ENCODE measurements at places on chromosomes 5 and 9.

GRCh38 chr9:20012232-20012631 lies 223.4 kb upstream of the SLC24A2 start:
- no peak for DNase-seq

DNA sequence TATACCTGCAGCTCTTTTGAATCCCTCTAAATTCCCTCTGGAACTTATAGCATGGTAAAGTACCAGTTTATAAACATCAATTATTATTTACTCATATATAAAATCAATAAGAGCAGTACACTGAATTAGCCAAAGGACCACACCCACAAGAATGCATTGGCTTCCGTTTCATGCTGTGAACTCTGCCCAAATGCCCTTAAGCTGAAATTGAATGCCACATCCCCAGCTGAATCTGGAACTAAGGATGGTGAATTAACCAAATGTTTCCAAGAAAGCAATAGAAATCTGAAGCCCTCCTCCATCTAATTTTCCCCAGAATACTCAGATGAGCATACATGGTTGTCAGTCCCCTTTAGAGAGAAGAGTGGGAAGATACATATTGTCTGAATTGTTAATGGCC lies 436.4 kb upstream of the FTMT start:
- DNase-seq = no peak

- DNase-seq = no peak
Measured at GRCh38 chr5:82396871-82397514, 118.8 kb upstream of the RPS23 start.

DNA sequence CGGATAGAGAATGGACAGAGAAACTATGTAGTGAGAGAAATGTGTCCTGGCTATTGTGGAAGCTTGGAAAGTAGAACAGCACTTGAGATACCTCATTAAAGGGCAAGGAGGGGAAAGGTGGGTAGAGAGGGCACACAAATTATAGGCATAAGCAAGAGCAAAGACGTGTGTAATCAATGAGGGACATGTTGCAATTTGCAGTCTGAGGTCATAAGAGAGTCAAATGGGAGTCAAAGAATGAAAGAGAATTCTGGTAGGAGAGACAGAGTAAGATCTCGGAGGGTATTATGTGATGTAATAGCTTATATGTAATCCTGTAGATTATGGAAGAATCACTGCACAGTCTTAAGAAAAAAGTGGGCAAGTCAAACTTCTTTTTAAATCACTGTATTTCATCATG lies 312.0 kb upstream of the RGMB start:
- no peak for DNase-seq

- peak; percentile 81 for DNase-seq
Measured at GRCh38 chr5:68898951-68899471, 194.8 kb upstream of the SLC30A5 start.

DNA sequence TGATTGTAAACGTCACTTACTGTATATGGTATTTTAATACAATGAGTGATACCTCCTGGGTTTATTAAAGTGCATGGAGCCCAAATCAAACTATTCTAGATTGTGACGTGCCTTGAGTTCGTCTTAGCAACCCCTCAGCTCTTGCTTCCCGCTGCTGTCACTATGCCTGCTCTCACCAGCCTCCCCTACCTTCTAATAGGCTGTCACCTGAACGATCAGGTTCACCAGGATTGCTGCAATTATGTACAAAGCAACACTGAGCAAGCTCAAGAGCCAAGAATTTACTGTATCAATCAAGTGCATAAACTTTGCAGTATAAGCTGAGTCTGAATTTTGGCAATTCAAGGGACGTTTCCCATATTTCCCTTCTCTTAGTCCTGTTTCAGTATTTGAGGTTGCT lies 3.0 kb downstream of the LECT2 start:
- no peak for DNase-seq

DNA sequence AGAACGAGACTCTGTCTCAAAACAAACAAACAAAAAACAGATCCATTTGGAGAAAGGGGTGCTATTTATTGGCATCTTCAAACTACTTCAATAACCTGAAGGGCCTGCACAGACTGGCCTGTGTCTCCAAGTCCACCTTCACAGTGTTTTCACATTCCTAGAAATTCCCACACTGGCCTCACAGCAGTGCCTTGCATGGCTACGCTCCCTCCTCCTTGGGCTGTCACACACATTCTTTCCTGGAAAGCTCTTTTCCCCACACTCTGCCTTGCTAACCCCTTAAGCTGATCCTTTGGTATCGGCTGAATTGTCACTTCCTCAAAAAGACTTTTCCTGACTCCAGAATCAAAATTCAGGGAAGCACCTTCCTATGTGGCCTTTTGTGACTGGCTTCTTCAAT lies 19.8 kb downstream of the FAM151B start:
- DNase-seq = no peak

DNA sequence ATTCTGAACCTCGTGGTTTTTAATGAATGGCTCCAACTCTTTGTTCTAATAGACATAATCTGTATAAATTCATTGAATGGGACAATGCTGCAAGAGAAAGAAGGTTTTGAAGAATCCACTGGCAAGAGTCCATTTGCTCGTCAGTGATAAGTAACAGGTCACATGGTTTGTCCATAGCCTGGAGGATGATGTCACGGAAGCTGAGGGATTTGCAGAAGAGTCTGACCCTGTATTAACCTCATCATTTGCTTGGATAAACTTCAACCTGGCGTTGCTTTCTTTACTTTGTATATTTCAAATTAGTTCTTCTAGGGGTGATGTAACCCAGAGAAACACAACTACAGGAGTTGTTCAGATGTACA lies 197.4 kb downstream of the GAS1 start:
- DNase-seq = no peak

DNA sequence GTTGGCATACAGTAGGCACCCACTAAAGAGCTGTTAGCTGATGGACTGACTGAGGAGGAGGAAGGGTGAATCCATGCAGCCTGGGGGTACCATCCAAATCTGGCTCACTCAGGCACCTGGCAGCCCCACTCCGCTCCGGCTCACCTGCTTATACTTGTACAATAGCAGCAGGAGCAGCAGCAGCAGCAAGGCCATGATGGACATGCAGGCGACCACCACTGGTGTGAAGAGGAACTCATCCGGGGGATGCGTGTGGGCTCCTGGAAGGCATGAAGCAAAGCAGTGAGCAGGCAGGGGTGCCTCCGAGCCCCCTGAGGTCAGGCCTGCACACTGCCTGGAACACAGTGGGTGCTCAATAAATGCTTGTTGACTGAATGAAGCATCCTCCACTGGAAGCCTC lies 18.3 kb downstream of the CSF1R start:
- no peak for DNase-seq

- no peak for DNase-seq
Measured at GRCh38 chr5:179368126-179368805, 23.0 kb upstream of the ADAMTS2 start.

DNA sequence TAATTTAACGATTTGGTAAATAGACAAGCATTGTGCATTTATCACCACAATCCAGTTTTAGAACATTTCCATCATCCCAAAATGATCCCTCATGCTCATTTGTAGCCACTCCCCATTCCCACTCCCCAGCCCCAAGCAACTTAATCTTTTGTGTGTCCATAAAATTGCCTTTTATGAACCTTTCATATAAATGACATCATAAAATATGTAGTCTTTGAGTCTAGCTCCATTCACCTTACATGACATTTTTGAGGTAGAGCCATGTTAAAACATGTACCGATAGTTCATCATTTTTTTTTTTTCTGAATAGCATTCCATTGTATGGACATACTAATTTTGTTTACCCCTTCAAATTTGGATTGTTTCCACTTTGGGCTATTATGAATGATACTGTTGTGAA lies 70.5 kb downstream of the C9orf85 start:
- no peak for DNase-seq

DNA sequence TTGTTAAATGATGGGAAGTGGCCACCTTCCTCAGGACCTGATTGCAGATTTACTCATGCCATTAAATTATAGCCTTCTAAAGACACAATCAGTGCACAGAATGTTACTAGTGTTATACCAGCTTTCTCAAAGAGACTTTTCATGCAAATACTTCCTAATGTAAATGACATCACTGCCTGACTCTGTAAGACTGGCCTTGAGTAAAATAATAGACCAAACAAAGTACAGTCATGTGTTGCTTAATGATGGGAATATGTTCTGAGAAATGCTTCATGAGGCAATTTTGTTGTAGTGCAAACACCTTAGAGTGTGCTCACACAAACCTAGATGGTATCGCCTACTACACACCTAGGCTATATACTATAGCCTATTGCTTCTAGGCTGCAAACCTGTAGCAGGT lies 17.0 kb upstream of the C1QTNF3 start:
- no peak for DNase-seq

GRCh38 chr5:52997424-52997823 lies 8.3 kb downstream of the ITGA2 start:
- no peak for DNase-seq

GRCh38 chr5:142862594-142862993 lies 92.4 kb downstream of the ARHGAP26 start:
- DNase-seq = no peak

DNA sequence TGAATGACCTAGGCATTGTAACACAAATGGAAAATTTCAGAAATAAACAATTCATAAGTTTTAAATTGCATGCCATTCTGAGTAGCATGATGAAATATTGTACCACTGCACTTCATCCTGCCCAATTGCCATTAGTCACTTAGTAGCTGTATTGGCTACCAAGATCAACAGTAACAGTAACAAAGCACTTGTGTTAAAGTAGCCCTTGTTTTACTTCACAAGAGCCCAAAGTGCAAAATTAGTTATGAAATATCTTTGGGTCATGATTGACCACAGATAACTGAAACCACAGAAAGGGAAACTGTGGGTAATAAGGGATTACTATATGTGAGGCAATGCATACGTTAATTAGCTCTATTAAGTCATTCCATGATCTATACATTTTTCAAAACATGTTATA lies 33.3 kb upstream of the RORB start:
- DNase-seq = no peak

GRCh38 chr5:60945813-60946187 lies 795 bp downstream of the NDUFAF2 start:
- no peak for DNase-seq

- no peak for DNase-seq
Measured at GRCh38 chr9:101265261-101265660, 119.5 kb downstream of the BAAT start.

- DNase-seq = peak; percentile 72
Measured at GRCh38 chr5:88660264-88660946, 222.6 kb downstream of the MEF2C start.

DNA sequence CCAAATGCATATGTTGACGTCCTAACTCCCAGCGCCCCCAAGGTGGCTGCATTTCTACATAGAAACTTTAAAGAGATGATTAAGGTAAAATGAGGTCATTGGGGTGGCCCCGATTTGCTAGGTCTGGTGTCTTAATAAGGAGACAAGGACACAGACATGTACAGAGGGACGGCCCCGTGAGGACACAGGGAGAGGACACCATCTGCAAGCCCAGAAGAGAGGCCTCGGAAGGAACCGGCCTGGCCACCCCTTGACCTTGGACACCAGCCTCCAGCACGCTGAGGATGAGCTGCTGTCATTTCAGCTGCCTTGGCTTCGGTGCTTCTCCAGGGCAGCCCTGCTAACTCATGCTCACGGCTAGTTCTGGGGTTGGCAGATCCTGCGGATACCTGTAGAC lies 73.2 kb downstream of the MRPL36 start:
- peak; percentile 6 for DNase-seq

DNA sequence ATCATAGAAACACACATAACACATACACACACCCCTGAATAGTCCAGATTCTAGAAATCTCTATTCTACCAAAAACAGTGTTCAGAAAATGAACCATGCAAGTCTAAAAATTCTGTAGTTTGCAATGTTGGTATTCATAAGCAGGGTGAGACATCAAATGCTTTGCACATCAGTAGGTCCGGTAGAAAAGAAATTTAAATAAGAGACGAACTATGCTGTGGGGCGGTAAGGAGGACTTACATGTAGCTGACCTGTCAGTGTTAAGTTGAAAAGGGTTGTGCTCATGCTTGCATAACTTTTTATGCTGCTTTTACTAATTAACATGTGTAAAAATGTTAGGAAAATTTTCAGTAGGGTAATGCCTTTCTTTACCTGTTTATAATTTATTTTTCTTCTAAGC lies 409.1 kb downstream of the KIAA0825 start:
- DNase-seq = no peak

DNA sequence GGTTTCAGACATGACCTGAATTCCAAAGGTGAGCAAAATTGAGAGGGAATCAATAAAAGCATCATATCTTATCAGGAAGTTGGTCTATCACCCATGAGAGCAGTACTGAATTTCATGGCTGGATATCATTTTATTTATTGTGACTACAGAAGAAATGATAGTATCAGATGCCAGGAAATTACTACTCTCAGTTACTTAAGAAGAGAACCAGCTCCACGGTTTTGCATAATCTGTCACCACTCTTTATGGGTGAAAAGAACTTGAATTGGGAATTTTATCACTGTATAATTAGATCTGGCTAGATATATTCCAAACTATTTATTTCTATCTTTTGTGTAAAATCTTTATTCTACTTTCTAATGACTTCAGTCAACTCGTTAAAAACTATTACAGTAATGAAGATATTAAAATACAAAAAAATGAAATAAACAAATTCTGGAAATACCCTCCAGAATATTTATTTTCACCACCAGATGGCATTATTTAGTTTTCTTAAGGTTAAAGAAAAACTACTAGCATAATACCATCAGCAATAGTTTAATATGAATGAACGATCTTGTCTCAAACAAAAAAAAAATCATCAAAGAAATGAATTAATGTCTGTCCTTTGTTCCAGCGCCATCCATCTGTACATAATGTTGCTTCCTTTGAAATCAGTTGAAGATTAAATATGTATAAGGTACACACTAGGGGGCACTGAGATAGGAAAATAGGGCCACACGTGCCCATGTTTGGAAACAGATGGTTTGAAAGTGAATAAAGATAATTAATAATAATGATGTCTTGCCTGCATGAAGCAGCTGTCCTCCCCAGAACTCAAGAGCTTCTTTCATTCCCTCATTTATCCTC lies 84.7 kb upstream of the SLCO6A1 start:
- peak; percentile 55 for DNase-seq

- DNase-seq = no peak
Measured at GRCh38 chr9:129225815-129226214, 47.8 kb upstream of the IER5L start.

- no peak for DNase-seq
Measured at GRCh38 chr5:106314221-106314824, 1356.4 kb downstream of the EFNA5 start.

- no peak for DNase-seq
Measured at GRCh38 chr9:113842086-113842485, 34.0 kb upstream of the ZNF618 start.

DNA sequence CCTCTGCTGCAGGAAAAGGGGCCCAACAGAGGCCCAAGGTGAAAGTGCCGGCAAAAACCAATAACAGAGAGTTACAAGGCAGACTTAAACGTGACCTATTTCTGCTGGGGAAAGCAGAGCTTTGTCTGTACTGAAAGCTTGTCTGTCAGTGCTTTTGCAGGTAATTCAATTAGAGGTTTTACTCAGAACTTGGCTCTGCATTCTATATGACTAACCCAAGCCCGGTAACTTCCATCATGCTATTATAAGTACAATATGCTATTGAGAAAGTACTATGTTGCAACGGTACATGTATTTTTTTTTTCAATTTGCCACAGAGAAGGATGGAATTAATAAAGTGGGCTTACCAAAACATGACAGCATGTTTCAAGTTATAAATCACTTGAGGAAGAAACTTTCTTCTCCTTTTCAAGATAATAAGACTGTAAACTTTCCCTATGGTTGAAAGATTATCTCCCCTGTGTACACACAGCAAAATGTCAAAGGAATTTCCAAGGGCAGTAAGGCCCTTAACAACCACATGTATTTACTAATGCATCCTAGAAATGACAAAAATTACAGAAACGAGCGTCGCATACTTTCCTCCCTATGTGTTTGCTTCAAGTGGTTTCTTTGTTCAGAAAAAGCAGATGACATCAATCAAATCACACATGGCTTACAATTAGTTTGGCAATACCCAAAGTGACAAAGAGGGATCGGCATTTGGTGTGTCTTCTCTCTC lies 282.4 kb downstream of the EFNA5 start:
- no peak for DNase-seq
